ENCODE measurements at places on chromosomes 11 and 22.

GRCh38 chr11:44608991-44609782, 43.7 kb downstream of the CD82 start:
- H3K36me3 ChIP-seq: no peaks in the 10 kb centered on the region
- H3K4me3 ChIP-seq: no peak overlapping the region
- no peaks in the 10 kb centered on the region for H3K27me3 ChIP-seq
- no peak overlapping the region for H3K27ac ChIP-seq

DNA sequence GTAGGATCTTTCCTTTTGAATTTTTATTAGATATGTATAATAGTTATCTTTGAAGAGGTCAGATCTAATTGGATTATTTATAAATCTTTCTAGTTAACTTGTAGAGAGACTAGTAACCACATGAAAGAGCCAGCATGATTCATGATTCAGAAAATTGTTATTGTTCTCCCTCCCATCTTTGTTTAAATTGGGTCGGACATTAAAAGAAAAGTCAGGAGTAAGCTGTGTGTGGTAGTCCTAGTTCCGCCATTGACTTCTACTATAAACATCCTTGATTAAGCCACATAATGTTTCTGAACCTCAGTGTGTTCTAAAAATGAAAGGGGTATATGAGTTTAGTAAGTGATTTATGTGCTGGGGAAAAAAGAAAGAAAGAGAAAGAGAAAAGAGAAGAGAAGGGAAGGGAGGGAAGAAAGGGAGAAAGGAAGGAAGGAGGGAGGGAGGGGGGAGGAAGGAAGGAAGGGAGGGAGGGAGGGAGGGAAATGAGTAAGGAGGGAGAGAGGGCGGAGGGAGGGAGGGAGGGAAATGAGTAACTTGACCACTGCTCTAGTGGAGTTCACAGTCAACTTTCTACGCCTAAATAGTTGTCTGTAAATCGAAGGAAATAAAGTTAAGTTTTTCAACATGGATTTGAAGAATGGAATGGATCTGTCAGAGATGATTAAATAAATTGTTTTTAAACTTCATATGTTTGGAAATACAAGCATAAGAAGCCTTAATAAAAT, 32.9 kb downstream of the SIK2 start:
- H3K36me3 ChIP-seq: peaks cover 9% of the 10 kb centered on the region
- H3K27me3 ChIP-seq: no peaks in the 10 kb centered on the region
- no peak overlapping the region for H3K27ac ChIP-seq
- DNase-seq: no peak
- H3K4me1 ChIP-seq: peaks cover 2% of the 10 kb centered on the region

DNA sequence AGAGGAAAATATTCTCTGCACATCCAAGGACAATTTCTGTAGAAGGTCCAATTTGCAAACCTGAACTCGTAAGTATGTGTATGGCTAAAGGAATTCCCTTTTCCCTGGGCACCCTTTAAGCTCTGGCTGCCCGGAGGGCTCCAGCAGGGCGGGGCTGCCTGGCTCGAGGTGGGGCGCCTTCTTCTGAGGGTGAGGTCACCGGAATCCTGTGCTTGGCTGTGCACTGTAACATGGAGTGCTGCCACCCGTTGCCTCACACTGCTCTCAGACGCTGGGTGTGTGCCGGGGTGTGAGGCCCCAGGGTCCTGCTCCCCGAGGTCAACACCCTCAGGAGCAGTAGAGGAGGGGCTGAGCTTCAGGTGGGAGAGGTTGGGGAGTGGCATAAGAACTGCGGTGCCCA, 61.5 kb downstream of the SYN3 start:
- H3K4me1 ChIP-seq: peaks cover 26% of the 10 kb centered on the region
- DNase-seq: no peak
- no peaks in the 10 kb centered on the region for H3K27me3 ChIP-seq
- H3K4me3 ChIP-seq: no peak overlapping the region
- no peaks in the 10 kb centered on the region for H3K36me3 ChIP-seq

DNA sequence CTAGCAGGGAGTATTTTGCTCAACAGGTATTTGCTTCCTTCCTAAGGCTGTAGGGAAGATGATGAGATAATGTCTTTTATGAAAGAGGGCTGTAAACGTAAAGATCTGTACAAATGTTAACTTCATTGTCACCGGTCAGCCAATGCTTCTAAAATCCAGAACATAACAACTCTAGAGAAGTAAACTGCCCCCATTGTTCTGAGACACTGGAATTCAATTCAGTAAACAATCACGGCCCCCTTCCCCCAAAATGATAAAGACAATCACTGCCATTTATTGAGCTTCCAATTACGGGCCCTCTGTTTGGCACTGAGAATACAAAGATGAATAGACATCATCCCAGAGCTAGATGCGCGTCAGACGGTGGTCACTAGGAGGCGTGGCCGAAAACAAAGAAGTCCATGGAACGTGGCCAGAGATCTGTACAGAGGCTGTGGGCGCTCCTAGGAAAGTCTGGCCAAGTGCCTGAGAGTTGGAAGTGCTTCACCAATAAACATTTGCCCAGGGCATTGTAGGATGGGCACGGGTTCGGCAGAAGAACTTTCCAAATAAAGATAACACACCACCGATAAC, 576 bp downstream of the TMEM258 start:
- H3K36me3 ChIP-seq: peaks cover 49% of the 10 kb centered on the region
- no peaks in the 10 kb centered on the region for H3K27me3 ChIP-seq
- DNase-seq: peak; percentile 66
- peak overlapping the region; percentile 95 for H3K27ac ChIP-seq
- peak overlapping the region; percentile 93 for H3K4me3 ChIP-seq

DNA sequence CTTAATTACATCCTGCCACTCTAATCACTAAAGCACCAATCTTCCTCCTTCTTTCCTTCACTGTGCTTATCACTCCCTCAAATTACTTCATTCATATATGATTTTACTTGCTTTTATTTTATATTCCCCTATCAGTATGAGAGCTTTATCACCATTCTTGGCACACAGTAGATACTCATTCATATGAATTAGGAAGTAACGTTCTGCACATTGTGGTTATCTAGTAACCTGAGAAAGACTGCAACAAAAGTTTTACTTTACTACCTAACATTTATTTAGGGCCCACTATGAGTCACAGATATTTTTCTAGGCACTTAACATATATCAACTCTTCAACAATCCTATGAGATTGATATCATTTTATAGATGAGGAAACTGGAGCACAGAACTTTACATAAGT, 1559.9 kb upstream of the TENM4 start:
- no peak overlapping the region for H3K4me3 ChIP-seq
- no peaks in the 10 kb centered on the region for H3K4me1 ChIP-seq
- H3K27ac ChIP-seq: no peak overlapping the region
- H3K27me3 ChIP-seq: no peaks in the 10 kb centered on the region
- DNase-seq: no peak

DNA sequence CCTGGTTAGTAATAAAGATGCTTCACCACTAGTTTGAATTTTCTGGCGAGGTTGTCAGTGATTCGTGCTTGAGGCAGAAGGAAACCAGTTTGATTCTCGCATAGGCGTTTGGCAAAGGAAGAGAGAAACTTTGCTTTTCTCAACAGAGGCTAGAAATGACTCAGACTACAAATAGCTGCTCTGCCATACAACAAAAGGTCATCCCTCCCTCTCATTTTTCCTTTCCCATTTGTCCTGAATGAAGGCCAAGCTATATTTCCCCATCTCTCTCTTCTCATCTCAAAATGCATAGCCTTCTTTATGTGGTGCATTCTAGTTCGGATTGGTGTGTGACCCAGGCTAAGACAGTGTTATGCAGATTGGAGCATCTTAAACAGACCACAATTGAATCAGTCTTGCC, 741.4 kb downstream of the NTM start:
- DNase-seq: no peak
- no peak overlapping the region for H3K4me3 ChIP-seq
- peaks cover 9% of the 10 kb centered on the region for H3K4me1 ChIP-seq
- H3K27me3 ChIP-seq: no peaks in the 10 kb centered on the region
- no peak overlapping the region for H3K27ac ChIP-seq

GRCh38 chr11:123677510-123677909, 23.1 kb upstream of the SCN3B start:
- no peak overlapping the region for H3K4me3 ChIP-seq
- no peaks in the 10 kb centered on the region for H3K27me3 ChIP-seq
- H3K4me1 ChIP-seq: no peaks in the 10 kb centered on the region
- no peaks in the 10 kb centered on the region for H3K36me3 ChIP-seq

DNA sequence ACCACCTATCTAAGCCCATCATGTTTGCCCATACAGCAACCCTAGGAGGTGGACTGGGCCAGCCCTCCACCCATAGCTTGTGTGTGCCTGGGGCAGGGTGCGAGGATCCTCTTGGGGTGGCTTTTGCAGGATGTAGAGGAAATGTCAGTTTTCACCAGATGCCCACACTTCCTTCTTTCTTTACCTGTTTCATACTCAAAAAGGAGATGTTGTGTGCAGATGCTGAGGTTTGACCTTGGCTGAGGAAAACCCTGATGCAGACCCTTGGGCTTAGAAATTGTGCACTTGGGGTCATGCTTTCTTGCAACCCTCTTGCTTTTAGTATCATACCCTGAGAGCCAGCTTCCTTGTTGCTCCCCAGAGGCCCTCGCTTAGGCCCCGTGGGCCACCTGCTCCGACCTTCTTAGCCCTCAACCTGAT, 2.2 kb downstream of the HTR3A start:
- H3K4me3 ChIP-seq: no peak overlapping the region
- no peaks in the 10 kb centered on the region for H3K27me3 ChIP-seq
- no peak overlapping the region for H3K27ac ChIP-seq

DNA sequence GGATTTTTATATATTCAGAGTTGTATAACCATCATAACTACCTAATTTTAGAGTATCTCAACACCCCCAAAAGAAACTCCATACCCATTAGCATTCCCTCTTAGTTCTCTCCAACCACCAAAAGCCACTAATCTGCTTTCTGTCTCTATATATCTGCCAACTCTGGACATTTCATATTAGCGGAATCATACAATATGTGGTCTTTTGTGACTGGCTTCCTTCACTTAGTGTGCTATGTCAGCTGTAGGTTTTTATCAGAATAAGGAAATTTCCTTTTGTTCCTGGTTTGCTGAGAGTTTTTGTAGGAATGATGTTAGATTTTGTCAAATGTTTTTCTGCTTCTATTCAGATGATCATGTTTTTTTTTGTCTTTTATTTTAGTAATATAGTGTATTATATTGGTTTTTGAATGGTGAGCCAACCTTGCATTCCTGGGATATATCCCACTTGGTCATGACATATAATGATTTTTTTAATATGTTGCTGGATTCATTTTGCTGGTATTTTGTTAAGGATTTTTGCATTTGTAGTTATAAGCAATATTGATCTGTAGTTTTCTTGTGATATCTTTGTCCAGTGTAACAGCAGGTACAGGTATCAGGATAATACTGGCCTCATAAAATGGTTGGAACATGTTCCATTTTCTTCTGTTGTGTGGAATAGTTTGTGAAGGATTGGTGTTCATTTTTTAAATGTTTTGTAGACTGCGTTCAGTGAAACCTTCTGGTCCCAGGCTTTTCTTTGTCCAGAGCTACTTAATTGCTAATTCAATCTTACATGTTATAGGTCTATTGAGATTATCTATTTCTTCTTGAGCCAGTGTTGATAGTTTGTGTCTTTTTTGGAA, 16.8 kb downstream of the DGCR8 start:
- H3K27me3 ChIP-seq: no peaks in the 10 kb centered on the region
- H3K36me3 ChIP-seq: peaks cover 99% of the 10 kb centered on the region
- no peak for DNase-seq
- H3K27ac ChIP-seq: no peak overlapping the region
- H3K4me3 ChIP-seq: no peak overlapping the region

- DNase-seq: no peak
- H3K27ac ChIP-seq: no peak overlapping the region
- no peak overlapping the region for H3K4me3 ChIP-seq
- H3K36me3 ChIP-seq: no peaks in the 10 kb centered on the region
These were observed 90.4 kb downstream of the GRIA4 start for GRCh38 chr11:105700271-105700670.

GRCh38 chr22:22813126-22814075, 74.2 kb upstream of the IGLL5 start:
- no peak overlapping the region for H3K4me3 ChIP-seq
- H3K27me3 ChIP-seq: peaks cover 9% of the 10 kb centered on the region
- no peaks in the 10 kb centered on the region for H3K36me3 ChIP-seq

- H3K27me3 ChIP-seq: no peaks in the 10 kb centered on the region
- peaks cover 5% of the 10 kb centered on the region for H3K4me1 ChIP-seq
- H3K27ac ChIP-seq: no peak overlapping the region
- no peak overlapping the region for H3K4me3 ChIP-seq
These were observed 229.2 kb downstream of the ADAMTS15 start for GRCh38 chr11:130677486-130678153.

- H3K27ac ChIP-seq: no peak overlapping the region
- DNase-seq: no peak
- H3K27me3 ChIP-seq: no peaks in the 10 kb centered on the region
- no peak overlapping the region for H3K4me3 ChIP-seq
- peaks cover 18% of the 10 kb centered on the region for H3K36me3 ChIP-seq
- peaks cover 13% of the 10 kb centered on the region for H3K4me1 ChIP-seq
These were observed 79.2 kb downstream of the TRMU start for GRCh38 chr22:46414704-46415103.

GRCh38 chr11:119483341-119483880, 60.4 kb upstream of the THY1 start:
- H3K36me3 ChIP-seq: no peaks in the 10 kb centered on the region
- H3K27me3 ChIP-seq: peaks cover 6% of the 10 kb centered on the region
- no peak overlapping the region for H3K27ac ChIP-seq
- no peak for DNase-seq
- H3K4me3 ChIP-seq: no peak overlapping the region

GRCh38 chr11:77748266-77748665, 72.3 kb downstream of the RSF1 start:
- H3K27me3 ChIP-seq: no peaks in the 10 kb centered on the region
- H3K27ac ChIP-seq: no peak overlapping the region
- H3K4me1 ChIP-seq: peaks cover 2% of the 10 kb centered on the region
- DNase-seq: no peak
- H3K4me3 ChIP-seq: no peak overlapping the region

- H3K4me1 ChIP-seq: no peaks in the 10 kb centered on the region
- DNase-seq: no peak
- no peaks in the 10 kb centered on the region for H3K27me3 ChIP-seq
These were observed 7.6 kb upstream of the ASCL2 start for GRCh38 chr11:2277933-2278523.

- no peaks in the 10 kb centered on the region for H3K4me1 ChIP-seq
- no peaks in the 10 kb centered on the region for H3K27me3 ChIP-seq
- DNase-seq: peak; percentile 69
- H3K4me3 ChIP-seq: peak within 1 kb of the TSS; percentile 75
These were observed at the start of gene MPZL3 for GRCh38 chr11:118251858-118252652. Gene MPZL3 (minus strand): TSS chr11:118252365. CDS start chr11:118252294, 71 bp downstream.

- H3K4me3 ChIP-seq: peak overlapping the region; percentile 46
- no peaks in the 10 kb centered on the region for H3K27me3 ChIP-seq
- DNase-seq: no peak
- no peaks in the 10 kb centered on the region for H3K36me3 ChIP-seq
- peaks cover 18% of the 10 kb centered on the region for H3K4me1 ChIP-seq
These were observed 44.9 kb upstream of the TH start for GRCh38 chr11:2216400-2217064.
